Spinal cord (tissue), 10 donors: ENCODE measurements at places on chromosomes 2 and 18.

DNA sequence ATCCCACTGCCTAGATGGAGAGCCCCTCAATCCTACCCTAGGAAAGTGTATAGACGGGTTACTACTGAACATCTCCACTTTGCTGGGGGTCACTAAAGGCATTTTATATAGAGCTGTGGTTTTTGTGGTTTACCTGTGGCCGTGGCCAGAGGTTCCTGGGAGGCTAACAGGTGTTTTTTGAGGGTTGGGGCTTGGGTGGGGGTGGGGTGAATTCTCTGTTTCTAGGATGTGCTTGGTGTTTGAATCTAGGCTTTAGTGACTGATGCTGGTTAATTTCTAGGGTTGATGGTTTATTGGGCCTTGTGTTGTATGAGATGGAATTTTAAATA lies 7.7 kb downstream of the HOXD8 start:
- no peak for DNase-seq

- no peak for DNase-seq
Measured at GRCh38 chr2:152715854-152716428, 1.3 kb downstream of the PRPF40A start.

GRCh38 chr2:134581877-134582546 lies 136.8 kb downstream of the TMEM163 start:
- DNase-seq = no peak

- DNase-seq = no peak
Measured at GRCh38 chr2:173058097-173058496, 17.5 kb upstream of the MAP3K20 start.

DNA sequence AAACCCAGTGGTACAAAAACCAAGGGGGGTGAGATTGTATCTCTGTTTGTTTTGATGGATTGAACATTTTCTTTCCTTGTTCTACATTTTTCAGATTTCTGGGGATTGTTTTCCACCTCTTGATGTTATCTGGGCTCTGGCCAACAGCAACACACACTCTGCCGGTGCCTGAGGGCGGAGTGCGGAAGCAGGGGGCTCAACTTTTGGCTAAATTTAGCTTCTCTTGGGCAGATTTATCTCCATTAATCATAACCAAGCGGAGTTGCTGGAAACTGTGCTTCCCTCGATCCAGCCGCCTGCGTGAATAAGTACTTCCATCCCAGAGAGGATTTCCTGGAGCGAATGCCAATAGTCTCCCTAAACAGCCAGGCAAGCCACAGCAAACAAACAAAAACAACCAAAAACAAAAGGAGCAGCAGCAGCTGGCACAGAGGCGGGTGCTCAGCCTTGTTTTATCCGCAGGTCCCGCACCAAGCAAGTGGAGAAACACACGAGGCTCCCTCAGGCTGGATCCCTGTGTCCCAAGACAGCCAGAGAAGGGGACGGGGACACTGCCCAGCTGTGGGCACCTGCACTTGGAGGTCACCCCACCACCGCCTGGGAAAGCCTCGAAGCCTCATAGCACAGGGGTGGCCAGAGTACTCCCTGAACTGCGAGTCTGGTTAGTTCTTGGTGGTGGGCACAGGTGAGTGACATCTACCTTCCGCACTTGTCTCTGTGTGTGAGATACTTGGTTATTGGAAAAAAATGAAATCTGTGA lies 143.4 kb downstream of the NDUFA10 start:
- DNase-seq = peak; percentile 65

GRCh38 chr2:163919717-163920116 lies 183.9 kb upstream of the FIGN start:
- DNase-seq = no peak

GRCh38 chr2:38871432-38871831 lies 4.3 kb downstream of the DHX57 start:
- DNase-seq = no peak

DNA sequence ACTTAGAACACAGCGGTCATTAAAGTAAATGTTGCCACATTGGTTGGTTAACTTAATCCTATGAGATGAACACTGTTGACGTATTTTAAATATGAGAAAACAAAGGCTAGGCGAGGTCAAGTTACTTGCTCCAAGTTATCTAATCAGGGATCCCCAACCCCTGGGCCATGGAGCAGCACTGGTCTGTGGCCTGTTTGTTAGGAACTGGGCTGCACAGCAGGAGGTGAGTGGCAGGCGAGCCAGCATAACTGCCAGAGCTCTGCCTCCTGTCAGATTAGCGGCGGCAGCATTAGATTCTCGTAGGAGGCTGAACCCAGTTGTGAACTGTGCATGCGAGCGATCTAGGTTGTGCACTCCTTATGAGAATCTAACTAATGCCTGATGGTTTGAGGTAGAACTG lies 878.9 kb downstream of the CPS1 start:
- DNase-seq = no peak

GRCh38 chr2:11875481-11875880 lies 129.0 kb downstream of the LPIN1 start:
- no peak for DNase-seq

GRCh38 chr2:142873831-142874287 lies 3.6 kb upstream of the KYNU start:
- no peak for DNase-seq

- no peak for DNase-seq
Measured at GRCh38 chr18:37055137-37055802, 226.3 kb downstream of the KIAA1328 start.

DNA sequence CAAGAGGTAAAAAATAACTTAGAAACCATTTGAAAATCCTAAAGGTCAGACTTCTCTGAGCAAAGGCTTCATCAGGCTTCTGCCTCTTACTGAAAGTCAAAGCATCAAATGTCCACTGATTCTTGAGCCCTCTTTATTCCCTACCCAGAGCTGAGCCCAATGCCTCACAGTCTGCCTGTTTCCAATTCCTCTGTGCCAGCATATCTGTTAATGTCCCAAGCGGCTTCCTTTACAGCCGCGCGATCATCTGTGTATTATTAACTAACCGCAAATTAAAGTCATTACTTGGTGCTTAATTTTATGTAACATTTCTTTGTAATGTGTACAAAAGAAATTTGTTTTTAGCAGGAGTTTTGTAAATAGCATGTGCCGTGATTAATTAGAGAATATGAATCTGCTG lies 418.8 kb upstream of the HNRNPA3 start:
- DNase-seq = no peak

- DNase-seq = no peak
Measured at GRCh38 chr2:7031547-7032245, 114.5 kb downstream of the RNF144A start.

DNA sequence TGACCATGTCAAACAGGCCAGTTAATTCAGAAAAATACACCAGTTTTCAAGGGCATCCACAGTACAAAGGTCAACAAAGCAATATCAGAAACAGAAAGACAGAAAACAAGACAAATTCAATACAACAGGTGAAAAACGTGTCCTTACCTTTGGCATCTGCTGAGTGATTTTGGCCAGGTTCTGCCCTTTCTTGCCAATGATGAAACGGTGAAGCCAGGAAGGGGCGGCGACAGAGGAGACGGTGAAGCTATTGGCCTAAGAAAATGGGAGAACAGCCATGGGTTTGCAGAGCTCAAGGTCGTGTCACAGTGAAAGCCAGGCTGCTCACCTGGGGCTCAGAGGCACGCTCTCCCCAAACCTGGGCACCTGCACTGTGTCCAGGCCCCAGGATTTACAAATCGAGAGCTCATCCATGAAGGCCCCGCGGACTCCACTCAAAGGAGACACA lies 60.5 kb downstream of the HDLBP start:
- DNase-seq = no peak

- DNase-seq = no peak
Measured at GRCh38 chr2:65358678-65359400, 73.6 kb downstream of the SPRED2 start.

DNA sequence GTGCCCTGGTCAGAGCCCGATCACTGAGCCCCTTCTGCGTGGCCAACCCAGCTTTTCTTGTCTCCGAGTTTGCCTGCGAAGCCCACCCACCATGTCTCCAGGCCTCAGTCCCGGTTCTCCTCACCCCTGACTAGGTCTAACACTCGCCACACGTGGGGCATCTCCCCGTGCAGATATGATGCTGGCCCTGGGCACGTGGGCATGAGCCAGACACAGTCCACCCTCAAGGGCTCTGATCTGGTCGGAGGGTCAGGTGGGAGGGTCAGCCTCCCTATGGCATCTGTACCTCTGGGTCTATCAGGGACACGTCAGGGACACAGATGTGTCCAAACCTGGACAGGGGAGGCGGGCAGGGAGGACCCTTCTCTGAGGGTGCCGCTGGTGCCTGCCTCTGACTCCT lies 95.4 kb downstream of the RHOB start:
- DNase-seq = no peak

- no peak for DNase-seq
Measured at GRCh38 chr2:9573013-9573720, 17.5 kb upstream of the ADAM17 start.

- DNase-seq = no peak
Measured at GRCh38 chr2:121360566-121361300, 75.7 kb upstream of the TFCP2L1 start.

DNA sequence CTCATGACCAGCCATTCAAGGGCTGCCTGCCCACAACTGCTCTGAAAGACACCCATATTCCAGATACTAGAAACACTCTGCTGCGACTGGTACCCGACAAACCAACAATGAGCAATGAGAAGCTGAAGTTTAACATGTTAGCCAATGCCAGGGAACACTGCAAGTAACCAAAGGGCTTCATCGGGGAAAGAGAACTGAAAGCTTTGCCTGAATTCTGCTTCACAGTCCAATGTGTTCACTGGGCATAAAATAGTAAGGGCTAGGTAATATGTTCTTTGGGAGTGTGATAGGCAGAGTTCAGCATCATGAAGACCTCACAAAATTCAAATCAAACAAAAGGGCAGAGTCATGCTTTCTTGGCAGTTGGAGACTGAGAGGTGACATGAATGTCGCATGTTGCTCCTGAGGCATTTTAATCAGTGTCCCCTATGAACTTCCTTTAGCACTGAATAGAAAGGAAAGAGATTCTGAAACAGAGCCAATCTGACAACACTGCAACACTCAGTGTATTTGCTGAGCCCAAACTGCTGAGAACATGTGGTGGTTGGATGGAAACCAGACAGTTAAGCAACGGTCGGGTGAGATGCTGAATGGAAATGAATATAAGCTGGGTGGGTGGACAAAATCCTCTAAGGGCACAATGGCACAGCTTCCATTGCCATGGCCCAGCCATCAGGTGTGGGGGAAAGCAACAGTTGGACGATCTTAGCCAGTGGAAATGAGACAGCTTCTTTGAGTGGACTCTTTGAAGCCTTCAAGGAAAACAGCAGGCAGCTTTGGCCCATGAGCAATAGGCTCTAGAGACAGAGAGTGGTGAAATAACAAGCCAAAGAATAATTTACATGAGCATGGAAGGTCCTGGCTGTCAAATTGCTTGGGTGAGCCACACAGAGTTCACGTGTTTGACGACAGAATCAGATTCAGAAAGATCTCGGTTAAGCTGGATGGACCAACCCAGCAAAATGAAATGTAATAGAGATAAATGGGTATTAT lies 277.5 kb downstream of the AFF3 start:
- no peak for DNase-seq

GRCh38 chr2:164599954-164600589 lies 21.2 kb downstream of the GRB14 start:
- DNase-seq = no peak

GRCh38 chr2:163205589-163206254 lies 367.2 kb upstream of the KCNH7 start:
- DNase-seq = no peak

- no peak for DNase-seq
Measured at GRCh38 chr18:30527226-30527625, 515.3 kb downstream of the DSC3 start.

- no peak for DNase-seq
Measured at GRCh38 chr2:140698636-140699035, 1432.2 kb downstream of the LRP1B start.

GRCh38 chr2:191857259-191857805 lies 10.4 kb upstream of the CAVIN2 start:
- DNase-seq = no peak

DNA sequence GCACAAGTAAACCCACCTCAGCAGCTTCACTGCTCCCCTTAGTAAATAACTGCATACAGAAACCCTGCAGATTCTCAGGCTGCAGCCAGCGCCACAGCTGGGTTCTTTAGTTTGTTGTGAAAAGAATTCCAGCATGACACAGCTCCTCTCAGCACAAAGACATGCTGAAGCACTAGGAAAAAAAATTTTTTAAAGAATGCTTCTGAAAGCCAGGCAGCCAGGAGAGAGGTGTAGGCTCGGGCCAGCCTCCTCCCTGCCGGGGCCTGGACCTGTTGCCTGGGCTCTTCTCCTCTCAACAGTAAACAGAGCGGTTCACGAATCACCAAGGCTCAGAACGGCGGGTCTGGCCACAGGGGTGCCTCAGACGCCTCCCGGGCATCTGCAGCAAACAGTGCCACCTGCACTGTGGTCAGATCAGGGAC lies 95.7 kb upstream of the POU3F3 start:
- peak; percentile 44 for DNase-seq

DNA sequence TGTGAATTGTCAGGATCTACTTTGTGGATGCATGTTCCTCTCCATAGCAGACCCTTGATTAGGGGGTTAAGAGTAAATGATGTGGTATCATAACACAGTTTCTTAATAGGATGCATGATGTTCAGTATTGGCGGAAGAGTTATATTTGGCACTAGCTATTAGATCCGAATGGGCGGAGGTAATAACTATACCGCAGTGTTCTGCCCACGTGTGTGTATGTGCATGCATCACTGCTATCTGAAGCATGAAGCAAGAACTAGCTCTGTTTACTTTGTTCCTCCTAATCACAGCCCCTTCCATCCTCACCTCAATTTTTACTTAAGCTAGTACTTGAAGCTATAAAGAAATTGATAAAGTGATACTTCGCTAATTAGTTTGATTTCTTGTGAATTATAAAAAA lies 159.6 kb upstream of the NOSTRIN start:
- no peak for DNase-seq

GRCh38 chr18:47389210-47389609 lies 137.8 kb upstream of the SKOR2 start:
- no peak for DNase-seq

DNA sequence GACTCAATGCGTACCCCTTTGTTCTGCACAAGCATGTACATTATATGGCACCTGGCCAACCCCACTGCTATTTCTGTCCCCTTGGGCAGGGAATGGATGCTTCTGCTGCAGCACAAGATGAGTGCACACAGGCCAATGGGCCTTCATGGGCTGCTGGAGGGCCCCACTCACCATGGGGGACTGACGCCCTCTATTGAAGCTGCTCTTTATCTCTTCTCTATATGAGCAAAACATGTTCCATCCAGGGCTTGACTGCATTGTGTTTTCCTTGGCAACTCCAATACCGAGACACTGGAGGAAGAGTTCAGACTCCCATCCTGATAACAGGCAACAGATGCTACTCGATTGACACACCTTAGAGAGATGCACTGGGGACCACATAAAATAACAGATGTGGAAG lies 251.6 kb upstream of the NCKAP5 start:
- no peak for DNase-seq

- DNase-seq = no peak
Measured at GRCh38 chr2:217523286-217523685, 479.5 kb downstream of the TNS1 start.

DNA sequence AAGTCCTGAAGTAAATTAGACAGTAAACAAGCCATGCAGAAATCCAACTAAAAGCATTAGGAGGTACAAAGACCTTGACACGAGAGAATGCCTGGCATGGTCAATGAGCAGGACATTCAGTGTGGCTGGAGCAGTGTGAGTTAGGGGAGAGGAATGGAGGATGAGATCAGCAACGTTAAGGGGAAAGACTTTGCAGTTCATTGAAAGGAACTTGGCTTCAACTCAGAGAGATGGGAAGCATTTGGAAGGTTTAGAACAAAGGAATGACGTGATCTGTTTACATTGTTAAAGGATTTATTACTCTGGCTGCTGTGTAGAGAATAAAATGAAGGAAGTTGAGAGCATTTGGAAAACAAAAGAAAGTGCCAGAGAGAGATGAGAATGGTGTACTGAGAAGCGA lies 621.3 kb downstream of the XIRP2 start:
- no peak for DNase-seq

GRCh38 chr2:150351922-150352321 lies 135.5 kb downstream of the RND3 start:
- no peak for DNase-seq
